ENCODE measurements at places on chromosomes 7 and 10.

DNA sequence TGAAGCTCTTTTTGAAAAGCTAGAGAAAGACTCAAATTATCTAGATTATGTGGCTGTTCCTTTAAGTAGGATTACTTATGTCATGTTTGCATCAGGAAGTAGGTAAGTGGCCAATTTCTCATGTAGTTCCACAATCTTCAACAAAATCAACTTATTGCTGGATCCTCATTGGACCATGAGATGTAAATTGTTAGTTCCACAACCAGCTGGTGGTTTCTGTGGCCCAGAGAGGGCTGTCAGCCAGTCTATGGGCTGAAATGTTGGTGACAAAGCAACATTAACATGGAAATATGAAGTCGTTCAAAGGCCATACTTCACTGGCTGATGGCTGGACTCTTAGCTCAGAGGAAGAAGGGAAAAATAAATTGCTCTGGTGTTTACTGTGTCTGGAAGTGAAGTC lies 157.9 kb downstream of the PLXDC2 start:
- DNase-seq: no peak

- no peak for DNase-seq
Observed at GRCh38 chr7:11969643-11970042, 137.6 kb upstream of the THSD7A start.

DNA sequence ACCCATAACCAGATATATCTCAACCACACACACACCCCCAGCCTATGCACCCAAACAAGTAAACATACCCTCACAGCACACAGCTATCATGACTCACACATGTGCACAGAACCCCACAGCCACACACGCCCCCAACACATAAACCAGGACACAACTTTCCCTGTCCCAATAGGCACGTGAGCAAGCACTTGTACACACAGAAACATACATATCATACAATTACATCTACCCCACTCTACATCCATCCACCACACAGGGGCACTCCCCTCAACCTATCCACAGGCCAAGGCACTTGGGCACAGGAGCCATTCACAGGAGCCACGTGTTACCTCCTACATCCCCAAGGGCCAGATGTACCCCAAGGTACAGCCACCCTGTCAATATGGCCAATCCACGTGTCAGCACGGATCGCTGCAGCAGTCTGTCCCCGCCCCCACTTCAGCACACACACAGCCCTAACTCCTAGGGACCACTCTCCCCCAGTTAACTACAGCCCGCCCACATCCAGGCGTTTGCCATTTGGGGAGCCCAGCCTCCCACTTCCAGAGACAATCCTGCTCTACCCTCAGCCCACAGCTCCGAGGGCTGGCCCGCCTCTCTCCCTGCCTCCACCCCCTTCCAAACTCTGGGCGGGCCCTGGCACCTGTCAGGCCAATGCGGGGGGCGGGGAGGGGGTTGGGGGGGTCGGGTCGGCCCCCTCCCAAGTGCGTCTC lies 163.5 kb downstream of the SH3PXD2A start:
- no peak for DNase-seq

DNA sequence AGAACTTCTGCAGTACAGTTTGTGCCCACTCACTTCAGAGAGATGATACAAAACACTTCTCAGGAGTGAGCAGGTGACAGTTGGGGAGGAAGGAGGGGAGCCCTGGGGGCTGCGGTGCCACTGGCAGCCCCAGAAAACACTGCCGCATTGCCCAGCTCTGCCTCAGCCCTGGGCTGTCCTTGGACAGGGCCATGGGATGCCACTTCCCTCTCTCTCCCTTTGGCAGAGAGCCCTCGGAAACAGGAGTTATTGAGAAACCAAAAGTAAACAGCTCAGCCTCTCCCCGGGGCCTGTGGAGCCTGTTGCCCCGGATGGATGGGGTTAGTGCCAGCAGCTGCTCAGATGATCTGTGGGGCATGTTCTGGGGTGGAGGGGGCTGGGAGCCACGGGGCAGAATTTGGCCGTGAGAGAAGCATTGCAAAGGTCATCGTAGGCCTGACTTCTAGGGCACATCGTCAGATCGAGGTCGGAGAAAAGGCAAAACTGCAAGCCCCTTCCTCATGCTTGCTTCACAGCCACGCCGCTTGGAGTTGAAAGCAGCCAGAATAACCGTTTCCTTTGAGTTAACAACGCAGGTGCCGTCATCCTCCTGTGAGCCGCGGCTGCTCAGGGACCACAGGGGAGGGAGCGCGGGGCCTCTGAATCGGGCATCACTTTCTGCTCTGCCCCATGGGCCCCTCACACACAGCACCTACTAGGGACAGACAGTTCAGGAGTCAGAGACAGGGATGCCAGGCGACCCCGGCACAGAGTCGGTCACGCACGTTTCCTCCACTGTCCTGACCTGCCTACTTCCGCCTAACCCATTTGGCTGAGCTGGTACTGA lies 256.4 kb downstream of the CAMK1D start:
- DNase-seq: peak; percentile 65

DNA sequence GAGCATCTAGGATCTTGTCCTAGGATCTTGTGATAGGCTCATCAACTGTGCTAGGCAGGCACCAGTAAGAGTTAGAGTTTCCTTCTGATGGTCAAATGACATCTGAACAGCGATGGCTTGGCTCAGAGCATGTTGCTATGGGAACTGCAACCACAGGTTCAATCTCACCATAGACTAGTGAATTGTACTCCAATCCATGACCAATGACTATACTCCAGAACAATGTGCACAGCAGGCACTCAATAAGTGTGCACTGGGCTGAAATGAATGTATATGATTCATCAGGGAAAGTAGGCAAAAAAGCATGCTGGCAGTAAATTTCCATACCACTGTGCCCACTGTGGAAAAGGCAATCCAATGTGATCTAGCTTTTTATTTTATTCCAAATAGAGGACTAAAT lies 163.6 kb upstream of the HPS1 start:
- no peak for DNase-seq

DNA sequence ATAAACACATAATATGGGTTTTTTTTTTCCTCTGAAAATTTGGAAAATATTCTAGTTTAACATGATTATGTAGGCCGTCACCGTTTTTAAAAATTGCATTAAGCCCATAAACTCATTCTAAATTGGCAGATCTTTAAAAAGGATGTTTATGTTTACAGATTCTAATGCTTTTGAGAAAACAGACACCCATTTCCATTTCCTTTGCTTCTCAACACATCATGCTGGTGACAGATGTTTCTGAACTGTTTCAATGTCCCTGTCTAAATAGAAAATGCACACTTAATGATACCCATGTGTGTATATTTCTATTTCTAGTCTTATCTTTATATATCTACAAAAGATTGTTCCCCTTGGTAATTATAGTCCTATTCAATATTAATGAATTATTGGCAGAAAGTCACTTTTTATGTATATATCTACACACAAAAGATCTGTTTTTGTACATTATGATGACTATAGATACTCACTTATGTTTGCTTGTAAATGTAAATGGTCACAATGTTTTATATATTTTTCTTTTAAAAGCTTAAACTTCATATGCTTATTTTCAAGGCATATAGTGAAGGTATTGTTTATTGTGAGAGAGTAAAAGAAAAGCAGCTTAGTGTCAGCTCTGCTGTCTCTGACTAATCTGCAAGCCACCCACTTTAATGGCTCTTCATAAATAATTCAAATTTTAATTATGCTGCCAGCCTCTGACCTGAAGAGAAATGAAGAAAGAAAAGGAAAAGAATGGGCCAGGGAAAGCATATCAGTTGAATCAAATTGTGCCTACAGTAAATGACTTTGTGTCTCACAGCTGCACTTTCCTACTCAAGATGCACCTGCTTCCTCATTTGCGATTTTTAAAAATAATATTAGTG lies 179.4 kb downstream of the CACNA2D1 start:
- no peak for DNase-seq
